Liver (tissue), 10 donors: ENCODE measurements at places on chromosomes 1 and 21. TPM values are rescaled to one million over a fixed set of nuclear protein-coding genes. Genes with fewer than 3 reads are reported as not detected.

YRDC gene
- polyA plus RNA-seq, result 4.4 TPM

PCSK9 gene
- 10.8 TPM for polyA plus RNA-seq

SLC45A1 gene
- polyA plus RNA-seq, result 0.14 TPM

NGF gene
- polyA plus RNA-seq, result 2.1 TPM

DNA sequence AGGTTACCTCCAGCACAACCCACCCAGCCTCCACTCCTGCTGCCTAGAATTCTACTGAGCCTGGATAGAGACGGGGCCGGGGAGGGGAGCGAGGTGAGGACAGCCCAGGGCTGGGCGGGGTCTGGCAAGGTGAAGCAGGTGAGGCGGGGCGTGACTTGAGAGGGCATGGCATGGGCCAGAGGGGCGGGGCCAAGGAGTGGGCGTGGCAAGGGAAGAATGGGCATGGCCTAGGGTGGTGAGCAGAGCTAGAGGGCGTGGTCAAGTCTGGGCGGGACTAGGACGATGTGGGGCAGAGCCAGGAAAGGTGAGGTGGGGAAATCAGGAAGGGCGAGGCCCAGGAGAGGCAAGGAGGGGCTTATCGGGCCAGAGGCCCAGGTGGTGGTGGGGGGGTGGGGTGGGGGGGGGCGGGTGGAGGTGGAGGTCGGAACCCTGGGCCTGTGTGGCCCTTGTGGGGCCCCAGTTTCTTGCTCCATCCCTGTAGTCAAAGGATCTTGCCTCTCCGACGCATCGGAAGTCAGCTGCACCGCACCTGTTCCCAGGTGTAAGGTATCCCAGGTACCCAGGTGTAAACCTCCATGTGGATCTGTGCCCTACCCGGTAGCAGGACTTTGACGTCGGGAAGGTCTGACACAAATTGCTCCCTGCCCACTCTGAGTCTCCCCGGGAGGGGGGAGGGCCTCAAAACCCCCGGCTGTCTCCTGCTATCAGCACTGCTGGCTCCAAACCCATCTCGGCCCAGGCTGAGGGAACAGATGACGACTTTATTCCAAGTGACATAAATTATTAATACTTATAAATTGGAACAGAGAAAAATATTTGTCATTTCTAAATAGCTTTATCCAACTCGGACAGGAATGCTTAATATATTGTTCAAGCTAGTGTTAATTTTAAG lies 32.9 kb upstream of the UTS2 start:
- DNase-seq, result no peak

GRCh38 chr21:43361127-43361492 lies 65.8 kb downstream of the SIK1 start:
- DNase-seq, result no peak

PLA2G2F gene
- not detected for polyA plus RNA-seq

GRCh38 chr21:20882462-20883407 lies 115.5 kb upstream of the NCAM2 start:
- peak; percentile 34 for DNase-seq
